ENCODE measurements at places on chromosomes 1 and 21. TPM values are rescaled to one million over a fixed set of nuclear protein-coding genes. Genes with fewer than 3 reads are reported as not detected.

DNA sequence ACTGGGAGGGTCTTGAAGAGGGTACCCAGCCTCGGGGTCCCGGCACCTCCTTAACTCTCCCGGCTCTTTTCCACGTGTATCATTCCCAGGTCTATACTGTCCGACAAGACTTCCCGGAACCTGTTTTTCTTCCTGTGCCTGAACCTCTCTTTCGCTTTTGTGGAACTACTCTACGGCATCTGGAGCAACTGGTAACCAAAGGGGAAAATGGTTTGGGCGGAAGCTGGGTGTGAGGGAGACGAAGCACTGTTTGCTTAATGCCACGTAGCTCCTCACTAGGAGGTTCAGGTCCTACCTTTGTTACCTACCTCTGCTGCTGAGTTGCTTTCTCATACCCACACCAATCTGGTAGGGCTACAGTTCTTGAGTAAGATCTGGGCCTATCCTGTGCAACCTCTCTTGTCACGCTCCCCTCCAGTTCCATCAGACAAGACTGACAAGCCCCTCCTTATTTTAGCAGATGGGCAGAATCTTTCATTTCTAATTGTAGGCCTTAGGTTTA, 642 bp downstream of the SLC30A7 start:
- peak; percentile 11 for DNase-seq

DNA sequence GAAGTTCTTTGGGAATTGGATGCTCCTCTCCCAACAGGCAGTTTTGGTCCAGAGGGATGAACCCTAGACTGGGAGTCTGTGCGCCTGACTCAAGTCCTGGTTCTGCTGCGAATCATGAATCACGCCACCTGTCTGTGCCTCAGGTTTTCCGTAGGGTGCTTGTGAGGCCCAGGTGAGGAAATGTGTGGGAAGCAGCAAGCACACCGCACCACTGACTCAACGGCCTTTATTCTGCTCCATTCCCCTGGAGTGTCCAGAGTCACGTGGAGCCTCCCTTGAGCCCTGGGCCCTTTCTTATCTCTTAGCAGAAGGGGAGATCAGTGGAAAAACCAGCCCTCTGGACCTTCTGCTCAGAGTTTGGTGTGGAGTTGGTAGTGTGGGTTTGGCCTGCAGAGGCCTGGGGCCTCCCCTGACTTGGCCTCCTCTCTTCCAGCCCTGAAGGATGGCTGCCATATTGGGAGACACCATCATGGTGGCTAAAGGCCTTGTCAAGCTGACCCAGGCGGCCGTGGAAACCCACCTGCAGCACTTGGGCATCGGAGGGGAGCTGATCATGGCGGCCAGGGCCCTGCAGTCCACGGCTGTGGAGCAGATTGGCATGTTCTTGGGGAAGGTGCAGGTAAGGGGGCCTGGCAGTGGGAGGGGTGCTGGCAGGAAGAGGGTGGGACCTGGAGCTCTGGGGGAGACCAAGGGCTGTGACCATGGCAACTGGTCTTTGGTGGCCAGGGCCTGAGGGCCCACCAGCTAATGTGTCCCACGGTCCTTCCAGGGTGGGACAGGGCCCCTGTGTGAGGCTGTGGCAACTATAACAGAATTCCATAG, 21.1 kb downstream of the COQ8A start:
- DNase-seq = no peak

DNA sequence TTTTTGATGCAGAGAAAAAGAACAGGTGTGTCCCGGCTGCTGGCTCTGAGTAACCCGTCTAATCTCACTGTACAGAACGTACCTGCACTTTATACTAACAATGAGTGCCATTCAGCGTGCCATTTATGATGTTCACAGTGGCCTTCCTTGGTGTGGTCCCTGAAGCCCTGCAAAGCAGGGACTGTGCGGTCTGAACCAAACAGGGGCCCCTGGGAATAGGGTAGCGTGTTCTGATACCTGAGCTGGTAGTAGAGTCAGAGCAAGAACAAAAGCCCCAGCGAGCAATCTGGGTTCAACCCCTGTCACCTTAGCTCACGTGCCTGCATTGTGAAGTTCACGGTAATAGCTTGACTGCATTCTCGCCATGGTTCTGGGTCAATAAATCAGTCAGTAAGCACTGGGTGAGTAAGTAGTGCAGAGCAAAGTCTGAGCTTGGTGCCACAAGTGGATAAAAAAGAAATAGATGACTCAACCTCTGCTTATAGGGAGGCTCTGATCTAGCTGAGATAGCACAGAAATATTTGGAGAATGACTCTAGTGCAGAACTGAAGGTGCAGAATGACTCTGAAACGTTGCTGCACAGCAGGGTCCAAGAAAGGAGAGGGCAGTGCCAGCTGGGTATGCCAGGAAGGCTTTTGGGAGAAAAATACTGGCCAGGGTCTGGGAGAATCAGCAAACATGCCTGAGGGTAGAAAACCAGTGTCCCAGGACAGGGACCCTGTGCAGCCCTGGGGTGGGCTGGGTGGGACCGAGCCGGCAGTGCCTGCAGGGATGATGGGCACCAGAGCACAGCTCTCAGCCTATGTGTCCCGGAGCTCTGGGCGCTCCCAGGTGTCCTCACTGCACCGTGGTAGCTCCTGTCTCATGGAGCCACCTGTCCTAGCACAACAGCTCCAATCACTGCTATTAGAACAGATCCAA, 125.9 kb downstream of the RHOU start:
- DNase-seq = no peak

DNA sequence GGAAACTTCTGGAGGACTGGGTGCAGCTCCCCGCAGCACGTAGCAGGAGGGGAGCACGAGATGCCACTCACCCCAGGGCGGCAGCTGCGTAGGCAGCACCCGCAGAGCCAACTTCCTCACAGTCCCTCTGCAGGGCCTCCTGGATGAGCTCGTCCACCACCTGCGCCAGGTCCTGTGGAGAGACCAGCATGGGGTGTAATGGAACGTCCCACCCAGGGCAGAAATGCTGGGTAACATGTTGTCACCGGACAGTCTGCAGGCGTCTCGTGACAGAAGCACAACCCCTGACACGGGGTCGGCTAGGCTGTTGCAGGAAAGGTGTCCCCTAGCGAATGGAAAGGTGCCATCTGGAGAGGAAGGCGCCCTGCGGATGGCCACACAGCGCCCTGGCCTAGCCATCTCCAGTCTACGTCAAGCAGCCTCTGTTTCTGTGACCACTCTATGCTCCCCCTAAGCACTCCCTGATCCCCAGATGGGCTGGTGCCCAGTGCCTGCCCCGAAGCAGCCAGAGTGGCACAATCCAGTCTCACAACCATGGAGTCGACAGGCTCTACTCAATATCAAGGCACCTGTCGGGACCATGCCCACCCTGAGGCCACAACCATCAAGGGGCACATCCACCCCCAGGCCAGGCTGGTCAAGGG, 21.2 kb downstream of the MCM3AP start:
- DNase-seq = no peak

GRCh38 chr1:51630922-51631321, 14.0 kb downstream of the OSBPL9 start:
- no peak for DNase-seq

- no peak for DNase-seq
Measured at GRCh38 chr1:204780630-204781029, 90.0 kb upstream of the NFASC start.

DNA sequence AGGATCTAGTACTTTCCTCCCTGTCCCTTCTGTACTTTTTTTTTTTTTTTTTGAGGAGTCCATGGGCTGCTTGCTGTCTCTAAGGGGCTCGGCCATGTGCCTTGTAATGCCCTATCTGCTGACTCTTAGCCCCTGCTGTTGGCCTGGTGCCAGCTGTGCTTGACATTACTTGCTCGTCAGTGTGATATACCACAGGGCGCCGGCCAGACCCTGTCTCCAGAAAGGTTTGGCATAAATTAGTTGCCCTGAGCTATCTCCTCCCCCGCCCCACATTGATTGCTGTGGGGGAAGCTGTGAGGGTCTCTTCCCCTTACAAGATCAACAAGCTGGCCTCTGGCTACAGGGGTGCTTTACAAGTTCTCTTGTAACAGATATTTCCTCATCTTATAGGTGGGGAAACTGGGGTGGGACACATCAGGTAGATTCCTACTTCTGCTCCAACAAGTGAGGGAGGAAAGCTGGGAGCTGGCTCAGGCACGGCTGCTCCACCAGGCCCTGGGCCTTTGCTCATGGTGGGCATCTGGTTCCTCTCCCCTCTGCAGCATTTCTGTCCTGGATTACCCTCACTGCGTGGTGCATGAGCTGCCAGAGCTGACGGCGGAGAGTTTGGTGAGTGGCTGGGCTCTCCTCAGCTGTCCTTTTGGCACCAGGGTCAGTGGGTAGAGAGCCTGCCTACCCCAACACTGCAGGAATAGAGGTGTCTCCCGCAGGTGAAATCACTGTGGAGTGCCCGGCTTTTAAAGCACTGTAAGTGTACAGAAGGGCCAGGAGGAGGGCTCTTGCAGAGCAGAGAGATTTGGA, 15.6 kb downstream of the STRIP1 start:
- no peak for DNase-seq

The FMO2 gene
- 1.3 TPM for total RNA-seq

The RBBP4 gene
- 142 TPM for total RNA-seq

The IVL gene
- total RNA-seq = not detected

The ZMYND12 gene
- 3.4 TPM for total RNA-seq

The INAVA gene
- total RNA-seq = 1.7 TPM

Data from dorsolateral prefrontal cortex (tissue), 122 donors.